ENCODE measurements at places on chromosomes 5 and 9. TPM values are rescaled to one million over a fixed set of nuclear protein-coding genes. Genes with fewer than 3 reads are reported as not detected.

GRCh38 chr9:114908104-114908622, 22.2 kb downstream of the TNFSF8 start:
- no peak for DNase-seq

Gene PCAT7
- 7.4 TPM for total RNA-seq

GRCh38 chr9:34990908-34991606, 1.5 kb downstream of the DNAJB5 start:
- DNase-seq = no peak

Gene MSMP
- total RNA-seq = 1.2 TPM

DNA sequence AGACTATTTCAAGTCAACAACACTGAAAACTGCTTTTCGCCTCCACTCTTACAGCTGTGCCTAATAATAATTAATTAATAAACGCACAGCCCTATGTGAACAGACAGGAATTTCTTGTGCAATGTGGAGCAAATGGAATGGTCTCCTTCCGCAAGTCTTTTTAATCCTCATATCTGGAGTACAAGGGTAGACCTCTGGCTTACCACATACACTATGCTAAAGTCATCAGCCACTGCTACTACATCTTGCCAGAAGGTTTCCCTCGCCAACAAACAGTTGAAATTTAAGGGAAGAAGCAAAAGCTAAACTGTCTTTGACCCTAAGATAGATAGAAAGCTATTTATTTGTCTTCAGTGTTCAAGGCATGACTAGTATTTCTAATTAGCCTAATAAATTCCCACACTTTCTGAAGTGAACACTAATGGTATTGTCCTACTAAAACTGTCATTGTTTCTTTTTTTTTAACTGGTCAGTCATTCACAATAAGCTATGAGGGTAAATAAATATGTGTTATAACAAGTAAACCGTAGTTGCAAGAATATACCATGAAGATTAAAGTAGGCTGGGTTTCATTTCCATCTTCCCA, 63.9 kb downstream of the GOLPH3 start:
- DNase-seq = no peak

GRCh38 chr9:114408645-114409044, 20.9 kb upstream of the AKNA start:
- DNase-seq = no peak
